ENCODE measurements at places on chromosomes 5 and 9.
A peak's percentile ranks its signal among the peaks of the same experiment; 100 is the strongest.

DNA sequence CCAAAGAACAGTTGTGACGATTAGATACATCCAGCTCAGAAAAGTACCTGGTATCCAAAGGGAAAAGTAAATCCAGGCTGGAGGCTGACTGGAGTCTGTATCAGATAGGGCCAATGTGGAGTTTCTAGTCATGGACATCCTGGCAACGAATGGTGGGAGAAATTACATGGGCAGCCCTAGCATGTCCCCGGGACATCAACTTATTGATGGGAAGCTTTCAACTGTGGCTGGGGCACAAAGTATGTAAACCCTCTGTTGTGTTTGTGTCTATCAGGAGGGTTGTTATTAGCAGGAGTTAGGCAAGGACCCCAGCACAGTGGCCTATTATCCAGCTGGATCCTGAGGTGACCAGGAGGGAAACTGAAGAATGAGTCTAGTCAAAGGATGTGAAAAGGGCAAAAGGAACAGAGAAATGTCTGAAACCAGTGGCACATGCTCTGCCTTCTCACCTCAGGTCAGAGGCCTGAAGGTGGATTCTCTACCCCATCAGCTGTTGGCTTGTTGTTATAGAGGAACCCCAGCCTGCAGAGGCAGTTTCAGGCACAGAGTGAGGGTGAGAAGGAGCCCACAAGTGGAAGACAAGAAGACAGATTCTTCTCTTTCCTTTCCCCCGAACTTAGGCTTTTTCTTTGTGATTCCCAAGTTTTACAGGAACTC is 19.9 kb downstream of the IFNW1 start:
- no peak for DNase-seq

- DNase-seq = no peak
Measured at GRCh38 chr5:151204051-151204450, 19.8 kb downstream of the CCDC69 start.

- DNase-seq = no peak
Measured at GRCh38 chr9:96343515-96344360, 39.8 kb downstream of the SLC35D2 start.

DNA sequence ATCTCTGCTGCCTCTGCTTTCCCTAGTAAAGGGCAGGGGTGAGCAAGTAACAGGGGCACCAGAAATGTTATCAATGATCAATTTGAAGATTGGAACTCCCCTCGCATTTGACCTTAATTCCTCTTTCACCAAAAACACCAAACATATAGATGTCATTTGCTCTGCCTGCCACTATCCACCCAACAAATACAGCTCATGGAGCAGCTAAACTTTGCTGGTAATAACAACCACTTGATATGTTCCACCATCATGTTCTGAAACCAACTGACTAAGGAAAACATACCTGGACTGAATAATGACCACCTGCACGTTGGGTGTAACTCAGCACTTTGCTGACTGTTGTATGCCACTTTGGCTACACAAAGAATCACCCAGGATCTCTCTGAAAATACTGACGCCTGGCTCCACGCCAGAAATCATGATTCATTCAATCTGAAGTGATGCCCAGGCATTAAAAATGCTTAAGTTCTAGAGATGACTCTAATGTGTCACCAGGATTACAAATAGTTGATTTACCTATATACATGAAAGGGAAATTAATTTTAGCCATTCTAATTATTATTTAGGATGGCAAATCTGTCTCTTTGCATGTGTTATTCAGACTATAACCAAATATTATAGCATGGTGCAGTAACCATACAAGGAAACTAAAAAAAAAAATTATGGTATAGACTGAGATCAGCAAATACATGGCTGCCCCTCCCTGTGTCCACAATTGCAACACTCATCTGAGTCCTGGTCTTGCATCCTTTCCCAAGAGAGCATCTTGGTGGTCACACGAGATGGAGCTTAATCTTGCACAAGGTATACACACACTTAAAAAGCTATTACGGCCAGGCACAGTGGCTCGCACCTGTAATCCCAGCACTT is 43.1 kb upstream of the TTC39B start:
- DNase-seq = peak; percentile 63

Measured in CD4-positive, alpha-beta T cell treated with Interleukin-17A for 4 hours (primary cell).